GM20000 (cell line): ENCODE measurements at places on chromosomes 1 and 21.

DNA sequence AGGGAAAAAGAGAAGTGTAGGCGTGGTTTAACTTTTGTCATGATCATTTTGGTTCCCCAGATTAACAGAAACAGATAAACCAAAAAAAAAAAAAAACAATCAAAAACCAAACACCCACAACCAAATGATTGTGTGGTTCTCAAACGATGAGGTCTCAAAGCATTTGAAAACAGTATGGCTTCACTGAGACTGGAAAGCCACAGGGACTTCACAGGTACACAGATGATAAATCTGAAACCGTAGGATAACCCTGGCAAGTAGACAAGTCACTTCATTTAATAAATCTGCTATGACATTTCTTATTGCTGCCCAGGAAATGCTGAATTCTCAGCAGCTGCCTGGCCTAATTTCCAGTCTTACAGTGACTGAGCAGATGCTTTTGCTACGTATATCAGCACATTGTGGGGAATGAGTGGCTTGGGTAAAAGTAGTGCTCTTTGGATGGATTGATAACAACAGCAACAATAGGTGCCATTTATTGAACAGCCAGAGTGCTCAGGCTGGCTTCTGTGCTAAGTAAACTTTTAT, 6.1 kb downstream of the ST6GALNAC3 start:
- no peak for DNase-seq

DNA sequence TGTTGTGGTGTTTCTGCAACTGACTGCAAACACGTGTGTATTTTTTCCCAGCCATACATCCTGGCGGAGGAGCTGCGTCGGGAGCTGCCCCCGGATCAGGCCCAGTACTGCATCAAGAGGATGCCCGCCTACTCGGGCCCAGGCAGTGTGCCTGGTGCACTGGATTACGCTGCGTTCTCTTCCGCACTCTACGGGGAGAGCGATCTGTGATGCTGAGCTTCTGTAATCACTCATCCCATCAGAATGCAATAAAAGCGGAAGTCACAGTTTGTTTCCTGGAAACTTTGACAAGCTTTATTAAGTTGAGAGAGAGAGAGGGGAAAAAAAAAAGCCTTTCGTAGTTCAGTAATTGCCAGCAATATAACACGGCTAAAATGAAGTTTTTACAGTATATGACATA, 32.7 kb upstream of the MTR start:
- DNase-seq: no peak

GRCh38 chr1:233010146-233010545, 59.7 kb downstream of the NTPCR start:
- no peak for DNase-seq

- no peak for DNase-seq
Observed at GRCh38 chr21:32192291-32193097, 86.4 kb downstream of the MIS18A start.

- DNase-seq: no peak
Observed at GRCh38 chr1:228287541-228288425, 79.9 kb downstream of the OBSCN start.

DNA sequence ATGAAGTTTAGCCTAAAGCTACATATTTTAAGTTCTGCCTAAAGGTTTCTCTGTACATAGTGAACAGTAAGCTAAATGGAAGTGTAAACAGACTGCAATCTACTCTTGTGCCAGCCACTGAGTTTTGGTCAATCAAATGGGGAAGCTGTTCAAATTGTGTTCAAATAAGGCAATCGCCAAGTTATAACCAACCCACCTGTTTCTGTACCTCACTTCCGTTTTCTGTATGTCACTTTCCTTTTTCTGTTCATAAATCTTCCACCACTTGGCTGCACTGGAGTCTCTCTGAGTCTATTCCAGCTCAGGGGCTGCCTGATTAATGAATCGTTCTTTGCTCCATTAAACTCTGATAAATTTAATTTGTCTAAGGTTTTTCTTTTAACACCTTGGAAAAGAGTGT, 10.8 kb upstream of the THEM4 start:
- no peak for DNase-seq

DNA sequence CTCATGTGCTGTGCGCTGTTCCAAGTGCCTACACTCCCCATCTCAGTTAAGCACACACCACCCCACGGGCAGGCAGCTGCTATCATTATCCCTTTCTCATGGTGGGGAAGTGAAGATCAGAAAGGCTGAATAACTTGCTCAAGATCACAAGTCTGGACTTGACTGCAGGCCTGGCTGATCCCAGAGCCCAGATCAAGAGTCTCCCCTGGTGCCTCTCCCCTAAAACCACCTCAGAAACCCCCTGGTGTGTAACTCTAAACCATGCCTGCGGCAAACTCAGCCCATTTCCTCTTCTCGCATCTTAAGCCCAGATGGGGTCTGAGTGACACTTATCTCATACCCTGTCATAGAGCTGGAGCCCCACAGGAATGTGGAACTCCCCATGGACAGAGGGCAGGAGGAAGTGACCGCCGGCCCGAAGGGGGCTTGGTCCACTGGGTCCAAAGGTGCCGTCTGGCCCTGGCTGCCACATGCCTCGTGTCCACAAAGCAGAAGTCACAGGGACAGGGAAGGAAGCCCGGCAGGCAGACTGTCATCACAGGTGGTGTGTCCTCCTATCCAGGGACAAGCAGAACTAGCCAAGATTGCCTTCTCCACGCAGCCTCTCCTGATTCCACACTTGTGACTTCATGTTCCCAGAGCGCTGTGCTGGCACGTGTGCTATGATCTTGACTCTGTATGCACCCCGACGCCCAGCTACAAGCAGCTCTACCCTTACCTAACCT, 92.1 kb downstream of the SYF2 start:
- DNase-seq: peak; percentile 72

- no peak for DNase-seq
Observed at GRCh38 chr1:7707527-7707926, 63.6 kb upstream of the VAMP3 start.

GRCh38 chr21:35370071-35370470, 321.0 kb upstream of the RUNX1 start:
- DNase-seq: no peak

- DNase-seq: no peak
Observed at GRCh38 chr1:97867127-97867526, 53.7 kb downstream of the DPYD start.

DNA sequence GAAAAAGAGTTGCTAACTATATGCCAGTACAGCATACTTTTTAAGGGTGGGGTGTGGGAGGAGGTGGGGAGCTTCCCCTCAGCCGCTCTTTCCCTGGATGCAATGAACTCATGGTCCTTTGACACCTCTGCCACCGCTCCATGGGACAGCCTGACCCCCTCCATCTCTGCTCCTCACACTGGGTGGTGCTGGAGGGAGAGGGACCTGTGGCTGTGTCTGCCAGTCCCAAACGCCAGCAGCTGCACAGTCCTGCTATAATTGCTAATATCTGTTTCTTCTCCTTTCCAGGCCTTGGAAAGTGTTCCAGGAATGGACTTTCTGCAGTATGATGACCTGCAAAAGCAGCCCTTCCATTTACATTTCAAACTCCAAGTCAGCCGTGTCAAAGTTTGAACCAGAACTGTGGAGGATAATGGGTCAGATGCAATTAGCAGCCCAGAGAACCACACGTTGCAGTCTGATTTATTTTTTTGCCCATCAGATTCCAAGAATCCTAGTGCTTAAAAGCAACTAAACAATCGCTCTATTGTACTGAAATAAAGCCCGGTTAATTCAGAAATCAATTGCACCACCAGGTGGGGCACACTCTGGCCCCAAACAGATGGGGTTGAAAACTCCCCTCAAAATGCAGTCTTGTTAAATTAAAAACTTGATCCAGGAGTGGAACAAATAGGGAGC, 160.7 kb upstream of the LMO4 start:
- DNase-seq: no peak

DNA sequence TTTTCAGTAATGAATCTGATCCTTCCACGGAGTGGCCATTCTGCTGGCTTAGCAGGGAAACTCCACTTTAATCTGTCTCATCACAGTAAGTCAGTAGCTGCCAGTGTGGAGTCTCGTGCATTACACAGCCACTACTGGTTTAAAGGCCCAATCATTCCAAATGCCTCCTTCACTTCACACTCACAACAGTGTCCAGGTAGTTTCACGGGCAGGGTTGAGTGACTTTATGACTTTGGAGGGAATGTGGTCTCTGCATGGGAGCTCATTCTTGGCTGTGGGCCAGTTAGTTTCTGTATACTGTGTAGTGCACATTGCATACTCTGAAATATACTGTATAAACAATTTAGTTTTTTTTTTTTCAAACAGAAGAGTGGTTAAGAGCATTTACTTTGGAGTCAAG, 34.6 kb upstream of the C1orf87 start:
- DNase-seq: no peak

DNA sequence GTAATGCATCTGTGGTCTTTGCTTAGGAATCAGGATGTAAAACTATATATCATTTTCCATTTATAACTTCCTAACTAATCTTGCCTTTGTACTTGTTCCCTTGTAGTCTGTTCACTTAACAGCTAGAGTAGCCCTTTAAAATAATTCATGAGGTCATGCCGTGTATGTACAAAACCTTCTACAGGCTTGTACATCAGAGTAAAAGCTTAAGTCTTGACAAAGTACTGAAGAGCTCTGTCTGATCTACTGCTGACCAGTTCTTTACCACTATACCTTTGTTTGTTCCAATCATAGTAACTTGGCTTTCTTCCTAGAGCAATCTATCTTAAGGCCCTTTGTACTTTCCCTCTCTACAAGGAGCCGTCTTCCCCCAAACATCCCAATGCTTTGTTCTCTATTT, 90.7 kb upstream of the KIAA1614 start:
- DNase-seq: no peak

GRCh38 chr1:200699871-200700270, 30.2 kb upstream of the DDX59 start:
- DNase-seq: no peak

DNA sequence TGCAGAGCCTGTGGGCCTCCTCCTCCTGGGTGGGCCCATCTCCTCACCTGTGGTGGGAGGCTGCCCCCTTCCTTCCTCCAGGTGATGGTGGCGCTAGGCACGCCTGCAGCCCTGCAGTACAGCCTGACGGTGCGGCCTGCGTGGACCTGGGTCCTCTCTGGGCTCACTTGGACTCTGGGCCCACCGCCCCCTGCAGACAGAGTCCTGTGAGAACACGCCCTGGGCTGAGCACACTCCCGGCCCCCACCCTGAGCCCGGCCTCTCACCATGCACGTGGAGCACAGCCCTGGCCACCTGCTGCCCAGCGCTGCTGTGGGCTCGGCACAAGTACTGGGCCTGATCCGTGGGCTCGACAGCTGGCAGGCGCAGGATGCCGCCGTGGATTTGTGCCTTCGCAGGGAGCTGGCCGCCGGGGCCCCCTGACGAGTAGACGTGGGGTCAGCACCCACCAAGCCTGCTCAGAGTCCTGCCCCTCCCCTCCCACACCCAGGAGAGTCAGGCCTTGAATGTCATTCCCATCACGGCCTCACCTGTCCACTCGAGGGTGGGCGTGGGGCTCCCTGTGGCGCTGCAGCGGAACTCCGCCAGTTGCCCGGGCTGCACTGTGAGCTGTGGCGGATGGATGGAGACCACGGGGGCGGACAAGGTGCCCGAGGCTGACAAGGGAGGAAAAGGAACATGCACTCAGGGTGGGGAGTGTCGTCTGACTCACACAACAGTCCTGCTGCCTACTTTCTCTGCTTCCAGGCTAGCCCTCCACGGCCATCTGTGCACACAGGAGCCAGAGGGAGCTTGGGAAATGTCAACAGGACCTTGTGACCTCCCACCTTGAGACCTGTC, 43.4 kb downstream of the LDLRAD2 start:
- no peak for DNase-seq

- DNase-seq: no peak
Observed at GRCh38 chr1:159441360-159441759, 1.8 kb downstream of the OR10J1 start.

DNA sequence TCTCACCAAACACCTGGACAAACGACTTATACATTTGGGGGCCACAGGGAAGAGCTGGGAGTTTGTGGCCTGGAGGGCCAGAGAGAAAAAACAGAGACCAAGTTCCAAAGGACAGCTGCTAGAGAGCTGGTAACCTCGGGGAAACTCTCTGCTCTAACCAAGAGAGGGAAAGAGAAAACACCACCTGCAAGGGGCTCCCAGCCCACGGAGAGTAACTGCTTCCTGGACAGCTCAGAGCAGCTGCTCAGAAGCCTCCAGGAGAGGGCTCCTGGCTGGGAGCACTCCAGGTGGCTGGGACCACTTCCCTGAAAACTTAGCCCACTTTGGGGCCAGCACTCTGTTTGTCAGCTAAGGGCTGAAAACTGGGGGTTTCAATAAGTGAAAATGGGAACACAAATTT, 154.8 kb upstream of the GRIK3 start:
- DNase-seq: no peak
